ENCODE measurements at places on chromosomes 5 and 9. TPM values are rescaled to one million over a fixed set of nuclear protein-coding genes. Genes with fewer than 3 reads are reported as not detected.

- no peak for DNase-seq
Observed at GRCh38 chr5:56148453-56148971, 84.6 kb downstream of the ANKRD55 start.

DNA sequence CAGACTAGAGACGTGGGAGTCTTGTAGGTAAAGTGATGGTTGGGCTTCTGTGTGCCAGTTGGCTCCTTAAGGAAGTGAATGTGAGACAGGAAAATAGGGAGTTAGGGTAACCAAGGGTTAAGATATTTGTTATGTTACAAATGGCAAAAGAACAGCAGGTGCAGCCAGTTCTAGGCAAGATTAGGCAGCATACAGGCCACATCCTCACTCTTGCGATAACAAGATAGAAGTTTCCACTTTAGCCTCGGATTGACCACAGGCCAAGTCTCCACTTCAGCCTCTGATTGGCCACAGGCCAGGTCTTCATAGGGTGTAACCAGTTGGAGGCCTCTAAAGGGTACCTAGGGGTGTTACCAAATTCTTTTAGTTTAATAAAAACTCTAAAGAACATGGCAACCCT is 54.6 kb upstream of the ABCA1 start:
- no peak for DNase-seq

DNA sequence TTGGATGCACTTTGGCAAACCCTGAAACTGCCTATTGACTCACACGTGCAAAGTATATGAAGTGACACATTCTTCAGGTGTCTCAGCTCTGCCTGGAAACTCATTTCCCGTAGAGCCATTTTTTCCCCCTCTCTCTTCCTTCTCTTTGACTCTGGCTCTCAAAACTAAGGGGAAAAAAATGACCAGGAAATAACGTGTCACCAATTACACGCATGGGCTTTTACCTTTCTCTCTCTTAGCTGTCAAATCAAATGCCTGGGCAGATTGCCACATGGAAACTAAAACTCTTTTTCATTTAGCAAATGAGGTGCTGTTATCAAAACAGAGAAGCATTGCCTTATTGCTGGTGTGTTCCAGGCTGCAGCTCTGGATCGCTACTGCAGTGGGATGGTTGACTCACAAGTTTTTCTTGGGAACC is 18.3 kb upstream of the IFNK start:
- no peak for DNase-seq

- DNase-seq: no peak
Observed at GRCh38 chr9:136667214-136667939, 4.7 kb downstream of the EGFL7 start.

DNA sequence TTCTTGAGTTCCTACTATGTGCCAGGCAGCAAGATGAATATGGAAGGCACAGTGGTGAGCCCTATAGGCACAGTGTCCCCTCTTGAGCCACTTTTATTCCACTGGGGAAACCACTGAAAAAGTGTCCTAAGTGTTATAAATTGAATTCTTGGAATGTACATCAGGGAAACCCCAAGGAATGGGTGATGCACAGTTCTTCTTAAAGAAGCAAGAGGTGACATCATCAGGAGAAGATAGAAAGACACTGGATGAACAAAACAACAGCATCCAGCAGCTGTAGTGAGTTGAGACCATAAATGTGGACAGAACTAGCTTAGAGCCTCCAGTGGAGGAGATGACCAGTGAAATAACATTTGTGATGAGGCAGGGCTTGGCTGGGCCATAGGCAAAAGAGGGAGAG is 199.2 kb upstream of the ANKRD55 start:
- peak; percentile 25 for DNase-seq

DNA sequence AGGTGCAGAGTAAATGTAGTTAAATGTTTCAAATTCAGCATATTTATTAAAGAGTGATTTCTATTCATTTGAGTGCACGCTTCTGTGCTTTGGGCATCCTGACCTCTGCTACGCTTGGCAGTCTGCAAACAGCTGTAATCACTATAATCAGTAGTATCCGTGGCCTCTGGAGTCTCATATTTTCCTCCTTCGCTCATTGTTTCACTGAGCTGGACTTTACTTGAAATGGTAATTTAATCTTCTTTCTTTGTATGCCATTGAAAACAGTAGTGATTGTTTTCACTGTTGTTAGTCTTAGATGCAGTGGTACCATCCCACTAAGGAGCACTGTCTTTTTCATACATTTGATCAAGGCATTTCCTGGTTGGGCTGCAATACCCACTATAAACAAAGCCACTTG is 43.5 kb upstream of the CAVIN4 start:
- no peak for DNase-seq

- DNase-seq: no peak
Observed at GRCh38 chr5:147485814-147486213, 24.1 kb downstream of the DPYSL3 start.

DNA sequence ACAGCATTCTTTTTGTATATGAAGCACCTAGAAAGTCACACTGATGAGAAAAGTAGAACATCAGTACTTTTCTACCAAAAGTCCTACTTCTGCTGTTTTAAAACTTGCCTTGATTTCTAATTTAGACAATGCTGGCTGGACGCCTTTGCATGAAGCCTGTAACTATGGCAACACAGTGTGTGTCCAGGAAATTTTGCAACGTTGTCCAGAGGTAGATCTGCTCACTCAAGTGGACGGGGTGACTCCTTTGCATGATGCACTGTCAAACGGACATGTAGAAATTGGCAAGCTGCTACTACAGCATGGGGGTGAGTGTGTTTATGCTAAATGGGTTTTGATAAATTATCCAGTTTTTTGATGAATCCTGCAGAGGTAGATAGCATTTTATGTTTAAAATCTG is 73.5 kb downstream of the SLF1 start:
- peak; percentile 78 for DNase-seq

GRCh38 chr9:12819436-12820185 is 44.8 kb downstream of the LURAP1L start:
- DNase-seq: peak; percentile 34

DNA sequence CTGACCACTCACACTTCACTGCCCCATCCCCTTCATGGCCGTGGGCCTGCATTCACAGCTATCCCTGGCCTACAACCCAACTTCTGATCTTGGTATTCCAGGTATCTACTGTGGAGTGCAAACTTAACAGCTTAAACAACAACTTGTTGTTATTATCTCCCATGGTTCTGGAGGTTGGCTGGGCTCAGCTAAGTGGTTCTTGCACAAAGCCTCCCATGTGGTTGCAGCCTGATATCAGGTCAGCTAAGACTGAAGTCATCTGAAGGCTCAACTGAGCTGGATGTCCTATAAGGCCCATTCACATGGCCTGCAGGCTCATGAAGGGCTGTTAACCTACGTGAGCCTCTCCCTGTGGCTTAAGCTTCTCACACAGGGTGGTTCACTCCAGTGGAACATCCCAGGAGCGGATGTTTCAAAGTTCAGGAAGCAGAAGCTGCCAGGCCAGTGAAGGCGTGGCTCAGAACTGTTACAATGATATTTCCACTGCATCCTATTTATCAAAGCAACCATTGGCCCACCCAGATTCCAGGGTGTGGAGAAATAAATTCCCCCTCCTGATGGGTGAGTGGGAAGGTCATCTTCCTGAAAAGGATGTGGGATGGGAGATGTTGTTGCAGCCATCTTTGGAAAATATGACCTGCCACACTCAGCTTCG is 30.0 kb upstream of the TRIO start:
- no peak for DNase-seq

DNA sequence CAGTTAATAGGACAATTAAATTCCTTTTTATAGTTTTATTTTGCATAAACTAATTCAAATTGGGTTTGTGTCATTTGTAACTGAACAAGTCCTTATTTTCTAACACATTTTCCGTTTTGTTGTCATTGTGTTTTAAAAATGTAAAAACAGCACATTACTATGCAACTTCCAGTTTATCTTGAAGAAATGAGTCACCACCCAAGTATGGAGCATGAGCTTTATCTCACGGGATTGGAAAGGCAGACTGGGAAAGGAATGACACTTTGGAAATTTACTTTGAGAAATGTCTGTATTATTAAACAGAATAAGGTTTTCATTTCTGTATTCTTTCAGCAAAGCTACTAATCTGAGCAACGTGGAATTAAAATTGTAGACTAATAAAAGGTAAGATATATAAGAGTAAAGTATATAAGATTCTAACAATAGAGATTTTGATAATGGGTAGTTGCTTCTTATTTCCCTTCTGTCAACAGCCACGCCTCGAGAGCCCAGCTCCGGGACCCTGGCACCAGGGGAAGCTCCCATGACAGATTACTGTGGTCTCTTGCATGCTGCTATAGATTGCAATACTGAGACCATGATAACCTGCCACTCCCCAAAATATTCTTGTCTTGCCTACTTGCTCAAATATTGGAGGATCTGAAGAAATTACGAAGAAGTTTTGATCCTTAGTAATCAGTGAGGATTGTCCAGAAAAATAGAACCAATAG is 433.1 kb downstream of the CHSY3 start:
- peak; percentile 1 for DNase-seq

DNA sequence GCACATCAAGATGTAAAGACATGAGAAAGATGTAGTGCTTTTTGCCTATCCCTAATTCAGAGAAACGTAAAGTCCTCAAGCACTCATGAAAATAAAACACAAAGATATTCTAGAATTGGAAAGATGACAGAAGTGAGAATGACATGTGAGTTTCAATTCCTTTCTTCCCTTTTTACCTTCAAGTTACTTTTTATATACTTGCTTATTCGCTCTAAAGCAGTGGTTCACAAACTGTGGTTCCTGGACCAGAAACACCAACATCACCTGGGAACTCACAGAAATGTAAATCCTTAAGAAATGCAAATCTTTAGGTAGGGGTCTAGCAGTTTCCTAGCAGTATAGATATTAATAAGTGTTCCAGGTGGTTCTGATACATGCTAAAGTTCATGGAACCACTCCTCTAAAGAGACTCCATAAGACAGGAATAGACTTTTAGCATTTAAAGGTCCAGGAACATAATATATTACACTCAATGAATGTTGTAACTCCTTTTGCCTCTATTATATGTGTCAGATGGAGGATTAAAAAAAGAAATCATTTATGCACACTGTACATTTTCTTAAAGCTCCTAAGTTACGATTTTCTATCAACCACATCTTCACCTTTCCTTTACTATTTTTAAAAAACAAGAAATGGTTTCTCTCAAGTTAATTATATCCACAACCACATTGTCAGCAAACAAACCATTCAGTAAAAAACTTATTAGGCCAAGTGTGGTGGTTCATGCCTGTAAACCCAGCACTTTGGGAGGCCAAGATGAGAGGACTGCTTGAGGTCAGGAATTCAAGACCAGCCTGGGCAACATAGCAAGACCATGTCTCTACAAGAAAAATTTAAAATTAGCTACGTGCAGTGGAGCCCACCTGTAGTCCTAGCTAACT is 39.9 kb downstream of the ERP44 start:
- no peak for DNase-seq

NUP155 gene
- 11.7 TPM for polyA plus RNA-seq

CTSL gene
- 410 TPM for polyA plus RNA-seq

C7 gene
- polyA plus RNA-seq: not detected

PLEKHG4B gene
- polyA plus RNA-seq: not detected

OLFM1 gene
- 31.4 TPM for polyA plus RNA-seq

GARIN3 gene
- not detected for polyA plus RNA-seq
